ENCODE measurements at places on chromosomes 2 and 18.

- DNase-seq: no peak
Observed at GRCh38 chr2:208548700-208549099, 142.1 kb downstream of the PTH2R start.

DNA sequence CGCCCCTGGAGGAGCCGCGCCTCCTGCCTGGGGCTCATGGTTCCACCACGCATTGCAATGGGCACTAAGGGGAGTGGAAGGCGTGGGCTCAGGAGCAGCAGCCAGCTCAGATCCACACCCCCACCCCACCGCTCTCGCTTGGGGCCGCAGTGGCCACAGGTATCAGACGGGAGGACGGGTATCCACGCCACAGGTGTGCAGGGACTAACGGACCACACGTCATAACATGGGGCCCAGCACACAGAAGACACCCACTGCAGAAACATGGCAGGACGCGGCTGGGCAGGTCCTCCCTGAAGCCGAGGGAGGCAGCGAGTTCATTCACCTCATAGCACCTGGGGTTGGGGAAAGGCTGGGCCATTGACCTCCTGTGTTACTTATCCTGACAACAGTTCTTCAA lies 13.0 kb downstream of the HDAC4 start:
- no peak for DNase-seq

DNA sequence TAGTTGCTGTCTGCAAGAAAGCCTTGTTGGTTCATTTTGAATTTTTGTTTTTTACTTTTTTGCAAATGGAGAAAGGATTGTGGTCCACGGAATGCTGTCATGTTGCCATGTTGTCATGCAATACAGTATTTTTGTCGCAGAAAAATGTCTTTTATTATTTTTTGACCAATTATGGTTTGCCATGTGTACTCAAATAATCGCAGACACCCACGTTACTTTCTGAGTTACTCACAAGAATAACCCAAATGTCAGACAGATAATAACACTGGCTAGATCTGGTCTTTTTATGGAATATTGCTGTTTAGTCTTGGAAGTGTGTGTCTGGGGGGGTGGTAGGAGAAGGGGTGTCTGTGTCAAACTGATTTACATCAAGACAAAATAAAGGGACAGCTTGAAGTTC lies 188.9 kb downstream of the LTBP1 start:
- DNase-seq: no peak

GRCh38 chr2:66940080-66940479 lies 457.1 kb upstream of the ETAA1 start:
- DNase-seq: no peak

- DNase-seq: no peak
Observed at GRCh38 chr2:172480301-172481218, 53.2 kb downstream of the ITGA6 start.

DNA sequence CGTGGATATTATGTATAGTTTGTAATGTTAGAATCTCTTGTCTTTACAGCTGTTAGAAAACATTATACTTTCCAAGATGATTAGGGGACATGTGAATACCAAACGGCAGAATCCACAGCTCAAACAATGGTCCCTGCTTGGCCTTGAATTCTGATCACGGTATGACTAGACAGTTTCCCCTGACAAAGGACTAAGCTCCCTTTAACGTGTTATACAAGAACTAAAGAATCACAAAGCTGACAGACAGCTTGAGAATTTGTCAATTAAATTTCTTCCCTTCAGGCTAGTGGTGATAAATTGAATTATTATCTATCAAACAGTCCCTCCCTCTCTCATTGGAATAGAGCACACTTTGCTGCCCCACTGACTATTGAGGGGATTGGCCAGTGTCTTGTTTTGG lies 359.2 kb upstream of the ID2 start:
- no peak for DNase-seq

- no peak for DNase-seq
Observed at GRCh38 chr2:172038121-172038520, 38.4 kb downstream of the METAP1D start.

DNA sequence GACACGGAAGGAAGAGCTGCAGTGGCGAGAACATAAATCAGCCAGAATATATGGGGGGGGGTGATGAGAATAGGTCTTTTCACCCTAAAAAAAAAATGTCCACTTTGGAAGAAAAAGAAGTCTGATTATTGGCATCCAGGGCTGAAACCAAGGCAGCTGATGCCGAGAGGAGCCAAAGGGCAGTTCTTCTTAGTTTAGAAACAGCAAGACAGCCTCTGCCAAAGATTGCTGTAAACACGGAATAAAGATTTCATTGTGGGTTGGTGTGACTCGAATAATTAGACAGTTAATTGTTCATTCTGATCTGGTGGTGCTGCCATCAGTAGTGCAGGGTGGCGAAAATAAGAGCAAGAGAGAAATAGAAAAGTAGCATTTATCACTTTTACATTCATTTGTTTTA lies 3.5 kb downstream of the CDH20 start:
- DNase-seq: no peak

- no peak for DNase-seq
Observed at GRCh38 chr2:218029366-218030360, 26.9 kb upstream of the TNS1 start.

DNA sequence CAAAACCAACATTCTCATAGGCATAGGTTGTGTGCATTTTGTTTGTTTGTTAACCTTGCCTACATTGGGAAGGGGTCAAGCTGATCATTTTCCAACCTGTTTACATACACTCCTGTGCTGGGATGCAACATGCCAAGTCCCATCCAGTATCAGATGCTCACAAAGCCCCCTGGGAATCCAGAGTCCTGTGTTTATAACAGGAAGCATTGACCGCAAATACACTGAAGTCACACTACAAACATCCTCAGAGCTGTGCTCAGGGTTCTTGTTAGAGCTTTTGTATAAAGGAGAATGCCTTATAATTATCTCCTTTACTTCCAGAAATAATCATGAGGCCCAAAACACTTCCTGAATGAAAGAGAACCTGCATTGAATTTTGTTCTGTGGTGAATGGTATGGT lies 488.7 kb upstream of the TCF4 start:
- DNase-seq: no peak

DNA sequence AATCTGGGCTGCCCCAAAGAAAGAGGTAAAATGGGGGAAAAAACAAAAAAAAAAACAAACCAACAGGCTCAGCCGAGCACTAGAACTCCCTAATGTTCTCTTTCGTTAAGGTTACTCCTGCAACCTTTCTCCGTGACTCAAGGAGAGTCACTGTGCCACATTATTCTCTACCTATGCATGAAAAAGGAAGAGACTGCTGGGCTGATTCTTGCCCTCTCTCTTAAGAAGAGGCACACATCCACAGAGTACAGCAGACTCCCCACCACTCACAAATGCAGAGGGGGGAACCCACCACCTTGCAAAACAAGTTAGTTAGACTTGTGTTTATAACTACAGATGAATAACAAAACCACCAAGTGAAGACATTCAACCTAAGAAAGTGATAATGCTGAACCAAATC lies 201.5 kb downstream of the DYM start:
- DNase-seq: no peak

DNA sequence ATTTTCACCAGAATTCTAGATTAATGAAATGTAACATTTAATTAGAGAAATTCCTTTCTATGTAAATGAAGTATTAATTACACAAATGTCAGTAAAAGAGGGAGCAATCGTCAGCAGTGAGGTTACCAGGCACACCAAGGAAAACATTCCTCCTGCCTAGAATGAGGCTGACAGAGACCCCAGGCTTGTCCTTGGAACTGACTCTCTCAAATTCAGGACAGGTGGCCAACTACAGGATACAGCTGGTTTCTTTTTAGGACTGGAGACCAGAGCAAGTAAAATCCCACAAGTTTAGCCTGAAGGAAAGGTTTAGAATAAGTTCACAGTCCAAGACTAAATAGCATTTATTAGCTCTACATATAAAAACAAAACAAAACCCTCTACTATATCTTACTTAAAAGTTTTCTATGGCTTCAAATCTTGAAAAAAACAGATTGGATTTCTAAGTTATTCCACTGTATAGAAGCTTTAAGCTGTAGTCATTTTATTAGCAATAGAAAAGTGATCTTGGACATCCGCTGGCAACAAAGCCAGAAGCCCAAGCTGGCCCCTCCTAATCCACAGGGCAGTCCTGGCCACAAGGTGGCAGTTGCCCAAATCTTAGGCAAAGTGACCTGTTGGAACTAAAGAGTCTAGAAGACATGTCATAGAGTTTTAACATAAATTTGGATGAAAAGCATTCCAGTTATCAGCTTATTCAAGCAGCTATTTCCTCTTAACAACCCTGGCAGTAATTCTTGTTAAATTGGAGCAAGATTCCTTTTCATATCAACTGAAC lies 81.0 kb downstream of the SP3 start:
- peak; percentile 24 for DNase-seq

DNA sequence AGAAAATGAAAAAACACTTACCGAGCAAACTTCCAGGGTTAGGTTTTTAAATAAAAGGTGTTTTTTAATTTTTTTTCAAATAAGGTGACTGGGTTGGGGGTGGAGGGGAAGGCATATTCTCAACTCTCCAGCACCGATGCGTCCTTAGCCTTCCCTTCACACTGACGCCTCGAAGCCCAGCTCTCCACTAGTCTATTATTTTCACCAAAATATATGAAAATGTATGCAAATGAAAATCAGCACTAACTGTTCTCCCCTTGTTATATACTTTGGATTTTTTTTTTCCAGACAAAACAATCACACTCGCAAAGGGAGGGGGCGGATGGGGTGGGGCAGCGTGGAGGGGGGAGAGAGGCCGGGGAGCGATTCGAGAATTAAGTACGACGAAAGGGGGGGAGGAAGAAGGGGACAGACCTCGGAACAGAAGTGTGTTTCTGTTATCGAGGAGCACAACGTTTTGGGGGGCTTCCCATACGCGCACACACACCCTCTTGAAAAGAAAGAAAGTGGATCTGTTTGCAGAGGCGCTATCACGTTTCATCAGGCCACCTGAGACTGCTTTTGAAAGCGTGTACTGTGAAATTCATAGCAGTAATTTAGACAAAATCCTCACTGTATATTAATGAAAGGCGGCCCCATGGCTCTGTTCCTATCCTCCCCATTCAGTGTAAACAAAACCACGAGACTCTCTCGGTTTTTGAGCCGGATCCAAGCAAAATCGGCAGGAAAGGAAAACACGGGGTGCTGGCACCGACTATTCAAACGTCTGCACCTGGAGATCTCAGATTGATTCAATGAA lies 2.4 kb upstream of the POU3F3 start:
- no peak for DNase-seq

- no peak for DNase-seq
Observed at GRCh38 chr2:240429872-240430491, 5.5 kb upstream of the GPC1 start.

GRCh38 chr18:11976315-11977152 lies 4.8 kb upstream of the IMPA2 start:
- DNase-seq: no peak

DNA sequence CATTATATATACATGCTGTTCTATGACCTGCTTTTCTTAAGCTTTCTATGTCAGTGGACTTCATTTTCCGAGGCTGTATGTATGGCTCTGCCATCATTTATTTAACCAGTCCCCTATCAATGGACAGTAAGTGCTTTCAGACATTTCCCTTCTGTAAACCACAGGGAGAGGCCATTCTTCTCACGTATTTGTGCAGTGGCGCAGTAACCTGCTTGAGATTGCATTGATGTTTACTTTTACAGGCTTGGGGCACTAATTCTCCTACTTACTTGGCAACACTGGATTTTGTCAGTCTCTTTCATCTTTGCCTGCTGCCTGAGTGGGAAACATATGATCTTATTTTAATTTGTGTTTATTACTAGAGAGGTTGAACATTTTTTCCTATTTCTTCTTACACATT lies 52.1 kb downstream of the BOLA3 start:
- DNase-seq: no peak

DNA sequence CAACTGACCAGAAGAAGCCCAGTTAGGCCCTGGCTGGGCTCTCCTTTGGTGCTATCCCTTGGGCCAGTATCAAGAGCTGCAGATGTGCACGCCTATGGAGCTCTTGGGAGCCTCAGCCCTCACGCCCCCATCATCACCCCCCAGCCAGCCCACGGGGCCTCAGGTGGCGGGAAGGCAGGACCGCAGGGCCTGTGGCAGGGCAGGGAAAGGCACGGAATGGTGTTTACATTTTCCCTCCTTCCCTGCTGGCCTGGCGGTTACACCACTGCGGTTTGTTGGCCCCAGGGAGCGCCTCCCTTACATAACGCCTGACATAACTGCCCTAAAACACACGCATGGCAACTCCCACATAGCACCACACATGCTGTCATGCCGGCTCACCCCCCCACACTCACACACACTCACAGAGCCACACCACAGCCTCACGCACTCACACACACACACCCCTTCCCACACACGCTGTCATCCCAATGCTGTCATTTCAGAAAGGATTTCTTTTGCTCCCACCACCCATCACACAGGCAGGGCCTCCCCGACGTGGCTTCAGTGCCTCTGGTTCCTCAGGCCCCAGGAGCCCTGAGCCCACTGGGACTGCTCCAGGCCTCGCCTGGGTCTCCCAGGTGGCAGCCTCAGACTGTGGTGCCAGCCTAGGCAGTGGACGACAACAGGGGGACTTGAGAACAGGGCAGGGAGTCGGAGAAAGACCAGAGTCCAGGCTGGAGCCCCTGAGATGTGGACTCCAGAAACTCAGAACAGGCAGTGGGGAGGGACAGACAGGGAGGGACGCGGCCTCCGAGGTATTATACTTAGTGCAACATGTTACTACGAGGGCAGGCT lies 15.7 kb downstream of the ZFP36L2 start:
- peak; percentile 34 for DNase-seq

DNA sequence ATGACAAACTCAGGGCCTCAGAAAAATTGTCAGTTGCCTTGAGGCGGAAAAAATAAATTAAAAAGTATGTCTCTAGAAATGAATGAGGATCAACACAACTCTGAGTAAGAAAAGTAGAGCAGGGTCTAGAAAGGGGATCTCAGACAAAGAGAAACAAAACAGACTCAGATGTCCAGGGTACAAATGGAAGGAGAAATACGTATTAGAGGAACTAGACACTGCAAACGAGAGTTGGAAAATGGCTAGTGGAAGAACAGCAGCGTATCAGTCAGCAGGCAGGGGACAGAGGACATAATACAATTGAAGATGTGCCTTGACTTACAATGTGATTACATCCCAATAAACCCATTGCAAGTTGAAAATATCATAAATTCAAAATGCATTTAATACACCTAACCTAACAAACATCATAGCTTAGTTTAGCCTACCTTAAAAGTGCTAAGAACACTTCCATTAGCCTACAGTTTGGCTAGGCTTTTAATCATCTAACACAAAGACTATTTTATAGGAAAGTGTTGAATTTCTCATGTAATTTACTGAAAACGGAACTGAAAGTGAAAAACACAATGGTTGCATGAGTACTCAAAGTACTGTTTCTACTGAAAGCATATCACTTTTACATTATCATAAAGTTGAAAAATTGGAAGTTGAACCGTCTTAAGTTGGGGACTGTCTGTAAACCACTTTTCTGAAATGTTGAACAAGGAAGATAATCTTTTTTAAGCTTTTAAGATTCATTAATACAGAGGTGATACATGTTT lies 182.8 kb downstream of the NBAS start:
- DNase-seq: no peak

DNA sequence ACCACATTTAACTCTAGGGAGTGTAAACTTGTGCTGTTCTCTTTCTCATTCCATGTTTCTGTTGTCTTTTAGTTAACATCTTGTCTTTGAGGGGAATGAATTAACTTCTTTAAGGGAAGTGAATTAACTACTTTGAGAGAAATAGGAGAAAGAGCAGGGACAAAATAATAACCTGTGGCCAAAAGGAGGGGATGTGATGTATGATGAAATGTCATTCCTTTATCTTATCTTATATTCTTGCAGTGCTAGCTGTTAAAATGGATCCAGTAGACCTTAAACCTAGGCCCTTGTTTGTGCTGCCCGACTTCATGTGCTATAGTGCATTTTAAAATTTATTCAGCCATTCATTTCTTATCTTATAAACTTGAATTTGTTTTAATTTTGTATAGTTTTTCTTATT lies 18.4 kb downstream of the ABI2 start:
- DNase-seq: no peak
